CD4-positive, alpha-beta T cell treated with Interleukin-1 beta for 1 hour (primary cell): ENCODE measurements at places on chromosomes 11 and 22.

DNA sequence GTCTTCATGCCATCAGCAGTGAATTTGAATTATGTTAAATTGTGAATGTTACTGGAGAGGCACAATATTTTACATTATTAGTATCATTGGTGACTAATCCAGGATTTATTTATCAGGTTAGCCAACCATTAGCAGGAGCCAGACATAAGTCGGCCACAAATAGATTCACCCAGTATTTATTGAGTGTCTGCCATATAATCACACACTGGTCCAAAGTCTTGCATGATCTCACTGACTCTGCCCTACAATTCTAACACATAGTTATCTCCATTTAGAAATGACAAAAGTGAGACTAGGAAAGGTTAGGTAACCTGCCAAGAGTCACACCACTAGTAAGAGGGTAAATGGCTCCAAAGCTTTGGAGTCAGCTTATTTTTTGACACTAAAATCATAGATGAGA lies 179.6 kb downstream of the BLID start:
- DNase-seq = no peak

DNA sequence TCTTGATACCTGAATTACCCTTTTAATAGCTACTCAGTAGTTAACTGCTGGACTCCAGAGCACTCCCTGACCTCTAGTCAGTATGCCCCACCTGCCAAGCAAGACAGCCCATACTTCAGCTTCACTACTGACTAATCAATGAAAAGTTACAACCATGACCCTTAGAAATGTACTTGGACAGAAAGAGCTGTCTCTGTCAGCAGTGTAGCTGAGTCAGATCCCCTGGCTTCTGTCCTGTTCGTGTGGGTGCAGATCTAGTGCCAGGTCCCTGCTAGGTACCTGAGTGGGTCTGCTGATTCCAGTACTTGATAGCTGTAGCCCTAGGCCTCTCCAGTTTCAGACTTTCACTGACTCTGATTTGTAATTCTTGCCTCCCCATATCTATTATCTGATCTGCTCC lies 265.8 kb upstream of the POU2AF2 start:
- no peak for DNase-seq

GRCh38 chr22:30416403-30416802 lies 9.2 kb upstream of the MTFP1 start:
- no peak for DNase-seq

DNA sequence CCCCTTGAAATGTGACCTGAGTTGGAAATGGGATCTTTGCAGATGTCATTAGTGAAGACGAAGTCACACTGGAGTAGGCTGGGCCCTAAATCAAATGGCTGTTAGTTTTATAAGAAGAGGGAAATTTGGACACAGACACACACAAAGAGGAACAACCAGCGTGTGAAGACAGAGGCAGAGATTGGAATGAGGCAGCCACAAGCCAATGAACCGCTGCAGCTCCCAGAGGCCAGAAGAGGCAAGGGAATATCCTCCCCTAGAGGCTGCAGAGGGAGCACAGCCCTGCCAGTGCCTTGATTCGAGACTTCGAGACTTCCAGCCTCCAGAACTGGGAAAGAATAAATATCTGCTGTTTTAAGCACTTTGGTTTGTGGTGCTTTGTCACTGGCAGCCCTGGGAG lies 484.5 kb downstream of the MN1 start:
- DNase-seq = no peak

DNA sequence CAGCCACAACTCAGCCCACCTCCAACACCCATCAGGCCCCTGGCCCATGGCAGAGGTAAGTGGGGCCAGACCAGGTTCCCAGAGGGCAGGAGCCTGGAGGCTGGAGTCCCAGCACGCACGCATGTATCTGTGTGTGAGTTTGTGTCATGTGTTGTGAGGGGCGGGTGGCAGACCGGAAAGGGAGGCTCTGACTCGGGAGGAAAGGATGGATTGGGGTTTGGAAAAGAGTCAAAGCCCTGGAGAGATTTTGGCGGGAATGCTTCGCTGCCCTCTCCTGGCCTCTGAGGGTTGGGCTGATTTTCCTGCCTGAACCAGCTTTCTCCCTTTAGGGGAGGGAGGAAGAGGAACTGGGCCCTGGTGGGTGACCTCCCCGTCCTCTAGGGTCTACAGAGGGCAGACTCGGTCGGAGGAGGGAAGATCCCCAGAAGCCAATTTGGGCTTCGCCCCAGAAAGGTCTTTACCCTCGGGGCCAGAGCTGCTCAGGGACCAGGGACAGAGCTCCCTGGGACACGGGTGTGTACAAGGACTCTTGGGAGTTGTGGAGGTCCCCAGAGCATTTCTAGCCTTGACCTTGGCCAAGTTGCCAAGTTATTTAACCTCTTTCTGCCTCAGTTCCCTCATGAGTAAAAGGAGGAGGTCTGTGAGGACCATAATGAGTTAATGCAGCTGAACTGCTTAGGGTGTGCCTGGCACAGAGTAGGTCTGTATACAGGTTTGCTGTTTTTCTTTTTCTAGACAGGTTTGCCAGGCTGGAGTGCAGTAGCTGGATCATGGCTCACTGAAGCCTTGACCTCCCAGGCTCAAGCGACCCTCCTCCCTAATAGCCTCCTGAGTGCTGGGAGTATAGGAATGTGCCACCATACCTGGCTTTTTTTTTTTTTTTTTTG lies 6.9 kb downstream of the C11orf68 start:
- no peak for DNase-seq

- no peak for DNase-seq
Observed at GRCh38 chr11:73177380-73177777, 35.3 kb upstream of the FCHSD2 start.

DNA sequence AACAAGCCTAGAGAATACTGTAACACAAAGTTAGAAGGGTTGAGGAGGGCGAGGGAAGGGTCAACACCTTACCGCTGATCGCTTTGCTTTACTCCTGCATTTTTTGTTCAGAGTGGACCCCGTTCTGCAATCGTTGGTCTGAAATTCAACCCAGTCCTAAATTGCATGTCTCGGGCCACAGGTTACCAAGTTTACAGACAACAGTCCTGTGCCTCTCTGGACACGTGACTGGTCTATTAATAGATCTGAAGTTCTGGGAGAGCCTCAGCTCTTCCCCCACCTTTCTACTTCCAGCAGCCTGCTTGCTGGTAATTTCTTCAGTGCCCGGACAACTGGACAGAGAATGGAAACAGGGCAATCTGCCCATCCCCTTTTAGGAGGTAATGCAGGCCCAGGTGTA lies 74.2 kb downstream of the STIM1 start:
- no peak for DNase-seq

DNA sequence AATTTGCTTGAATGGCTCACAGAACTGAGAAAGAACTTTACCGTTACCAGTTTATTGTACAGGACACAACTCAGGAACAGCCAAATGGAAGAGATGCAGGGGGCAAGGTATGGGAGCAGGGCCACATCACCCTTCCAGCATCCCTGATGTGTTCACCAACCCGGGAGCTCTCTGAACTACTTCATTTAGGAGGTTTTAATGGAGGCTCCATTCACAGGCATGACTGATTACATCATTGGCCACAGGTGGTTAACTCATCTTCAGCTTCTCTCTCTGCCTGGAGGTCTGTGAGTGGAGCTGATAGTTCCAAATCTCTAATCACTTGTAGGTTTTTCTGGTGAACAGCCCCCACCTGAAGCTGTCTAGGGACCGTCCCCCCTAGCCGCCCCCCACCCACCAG lies 83.5 kb downstream of the SLC36A4 start:
- no peak for DNase-seq

DNA sequence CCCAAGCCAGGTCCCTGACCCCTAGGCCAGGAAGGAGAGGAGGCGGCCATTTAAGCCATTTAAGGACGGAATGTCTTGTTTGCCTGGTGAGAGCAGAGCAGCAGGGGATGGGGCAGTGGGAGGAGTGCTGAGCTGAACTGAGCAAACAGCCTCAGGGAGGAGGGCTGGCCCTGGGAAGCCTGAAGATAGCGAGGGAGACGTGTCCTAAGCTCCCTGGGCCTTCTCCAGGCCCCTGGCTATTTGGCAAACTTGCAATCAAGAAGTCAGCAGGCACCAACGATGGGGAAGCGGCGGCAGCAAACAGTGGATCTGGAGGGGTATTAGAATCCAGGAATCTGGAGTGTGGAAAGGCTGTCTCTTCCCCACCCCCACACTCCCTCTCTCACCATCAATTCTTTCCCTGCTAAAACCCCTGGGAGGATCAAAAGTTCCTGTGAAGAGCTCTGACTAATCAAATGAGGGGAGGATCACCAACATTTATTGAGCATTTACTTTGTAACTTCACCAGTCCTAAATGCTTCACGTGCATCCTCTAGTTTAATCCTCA lies 8.8 kb downstream of the BCL9L start:
- no peak for DNase-seq

GRCh38 chr11:82802710-82803109 lies 69.0 kb upstream of the FAM181B start:
- DNase-seq = no peak

DNA sequence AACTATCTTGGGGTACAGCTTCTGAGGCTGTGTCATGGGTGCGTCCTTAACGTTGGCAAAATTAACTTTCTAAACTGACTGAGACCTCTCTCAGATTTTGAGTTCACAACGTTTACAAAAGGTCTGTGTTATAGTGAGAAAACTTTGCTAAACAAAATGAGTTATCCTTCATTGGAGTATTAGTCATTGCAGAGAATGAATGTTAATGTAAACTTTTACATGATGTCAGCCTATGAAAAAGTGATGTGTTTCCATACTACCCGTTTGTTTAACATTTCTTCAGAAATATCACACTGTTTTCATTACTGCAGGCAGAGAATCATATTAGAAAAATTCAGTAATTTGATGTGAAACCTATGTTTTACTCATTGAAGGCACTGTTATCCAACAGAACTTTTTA lies 32.1 kb downstream of the HSD17B12 start:
- DNase-seq = no peak

- no peak for DNase-seq
Observed at GRCh38 chr11:117836077-117836960, 11.8 kb upstream of the FXYD2 start.

DNA sequence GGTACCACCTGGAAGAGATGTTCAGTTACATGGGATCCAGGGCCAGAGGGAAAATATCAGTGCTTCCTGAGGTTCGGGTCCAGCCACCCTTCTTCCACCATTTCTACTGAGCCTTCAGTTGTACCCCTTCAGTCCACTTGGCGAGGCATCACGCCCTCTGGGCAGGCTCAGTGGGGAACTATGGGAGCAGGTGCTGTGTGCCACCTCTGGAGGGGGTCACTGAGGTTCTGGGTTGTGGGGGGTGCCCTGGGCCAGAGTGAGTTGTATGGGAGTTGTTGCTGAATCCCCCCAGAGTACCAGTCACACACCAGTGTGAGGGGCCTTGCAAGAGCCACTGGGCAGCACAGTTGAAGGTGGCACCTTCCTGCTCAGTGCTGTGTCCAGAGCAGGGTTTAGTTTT lies 2.7 kb upstream of the SREBF2 start:
- peak; percentile 14 for DNase-seq

DNA sequence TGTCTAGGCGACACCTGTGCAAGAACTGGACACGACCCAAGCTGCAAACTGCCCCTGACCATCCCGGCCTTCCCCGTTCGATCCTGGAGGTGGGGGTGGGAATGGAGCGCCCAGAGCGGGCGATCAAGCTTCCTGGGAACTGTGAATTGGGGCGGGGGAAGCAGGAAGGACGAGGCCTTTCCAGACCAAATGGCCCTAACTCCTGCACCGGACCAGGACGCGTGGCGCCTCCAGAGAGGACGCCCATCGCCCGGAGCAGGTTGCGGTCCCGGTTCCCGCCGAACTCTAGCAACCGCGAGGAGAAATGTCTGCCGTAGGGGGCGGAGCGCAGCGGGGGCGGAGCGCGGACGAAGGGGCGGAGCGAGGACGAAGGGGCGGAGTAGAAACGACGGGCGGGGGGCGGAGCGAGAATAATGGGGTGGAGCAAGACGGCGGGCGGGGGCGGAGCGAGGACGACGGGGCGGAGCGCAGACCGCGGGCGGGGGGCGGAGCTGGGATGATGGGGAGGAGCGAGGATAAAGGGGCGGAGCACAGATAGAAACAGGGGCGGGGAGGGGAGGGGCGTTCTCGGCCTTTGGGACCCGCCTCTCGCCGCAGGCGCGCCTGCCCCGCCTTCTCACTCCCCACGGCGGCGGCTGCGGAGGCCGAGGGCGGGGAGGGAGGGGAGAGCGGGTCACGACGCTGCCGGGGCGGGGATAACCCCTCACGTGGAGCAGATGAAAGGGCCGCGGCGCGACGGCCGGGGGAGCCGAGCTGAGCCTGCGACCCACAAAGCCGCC lies at the start of gene ZNRF3:
ZNRF3 (plus strand) TSS at position 695 of the 779 bp plus-strand sequence. CDS start 195 bp downstream, outside the sequence.
- peak; percentile 92 for DNase-seq

DNA sequence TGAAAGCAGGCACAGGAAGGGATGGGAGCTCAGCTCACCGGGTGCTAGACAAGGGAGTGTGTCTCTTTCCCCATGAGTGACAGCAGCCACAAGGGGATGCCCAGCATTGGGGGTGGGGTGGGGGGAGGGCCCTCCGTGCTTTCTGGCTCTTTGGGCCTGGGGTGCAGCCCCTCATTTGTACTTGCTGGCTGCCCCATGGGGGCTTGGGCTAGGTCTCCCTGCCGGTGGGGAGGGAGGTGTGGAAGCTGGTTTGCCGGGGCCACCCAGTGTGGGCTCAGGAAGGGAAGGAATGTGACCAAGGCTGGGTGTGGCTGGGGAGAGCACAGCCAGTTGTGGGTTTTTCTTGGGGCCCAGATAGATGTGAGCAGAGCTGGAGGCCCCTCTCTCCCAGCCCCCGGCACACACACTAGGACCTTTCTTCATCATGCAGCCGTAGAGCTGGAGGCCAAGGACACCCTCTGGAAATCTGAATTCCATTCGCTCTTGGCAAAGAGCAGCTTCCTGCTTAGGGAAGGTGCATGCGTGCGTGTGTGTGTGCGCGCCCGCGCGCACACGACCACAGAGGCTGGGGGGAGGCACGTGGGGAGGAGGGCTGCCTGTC lies 25.8 kb downstream of the KCNQ1OT1 start:
- DNase-seq = no peak

DNA sequence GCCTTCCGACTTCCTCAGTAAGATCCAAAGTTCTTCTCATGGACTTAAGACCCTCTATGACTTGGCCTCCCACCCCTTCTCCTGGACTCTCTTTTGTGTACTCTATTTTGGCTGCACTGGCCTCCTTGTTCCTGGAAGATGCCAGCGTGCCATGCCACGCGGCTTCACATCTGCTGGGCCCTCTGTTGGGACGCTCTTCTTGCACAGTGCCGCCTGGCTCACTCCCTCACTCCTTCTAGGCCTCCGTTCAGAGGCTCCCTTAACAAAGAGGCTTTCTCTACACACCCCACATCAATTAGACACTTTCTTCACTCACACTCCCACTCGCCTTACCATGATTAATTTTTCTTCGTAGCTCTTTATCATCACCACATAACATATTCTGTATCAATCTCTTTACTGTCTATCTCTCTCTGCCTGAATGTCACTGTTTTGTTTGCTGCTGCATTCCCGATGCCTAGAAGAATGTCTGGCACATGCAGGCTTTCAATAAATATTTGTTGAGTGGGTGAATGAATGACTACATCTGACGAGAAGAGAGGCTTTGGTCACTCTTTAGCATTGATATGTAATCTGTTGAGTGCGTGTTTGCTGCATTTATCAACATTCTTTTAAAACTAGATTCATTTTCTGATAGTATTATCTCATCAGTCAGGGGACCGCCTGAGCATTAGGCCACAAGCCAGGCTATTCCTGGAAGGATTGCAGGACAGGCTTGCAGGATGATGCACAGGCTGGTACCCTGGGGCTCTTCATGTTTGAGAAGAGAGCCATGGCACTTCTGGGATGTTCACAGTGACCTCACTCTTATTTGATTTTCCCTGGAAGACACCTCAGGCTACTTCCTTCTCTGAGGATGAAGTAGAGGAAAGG lies 60.6 kb upstream of the AMPD3 start:
- no peak for DNase-seq

- no peak for DNase-seq
Observed at GRCh38 chr11:45580399-45580798, 85.0 kb downstream of the CHST1 start.
